ENCODE measurements at places on chromosomes 1 and 21.

- DNase-seq, result no peak
Measured at GRCh38 chr1:23118957-23119792, 49.5 kb downstream of the LUZP1 start.

DNA sequence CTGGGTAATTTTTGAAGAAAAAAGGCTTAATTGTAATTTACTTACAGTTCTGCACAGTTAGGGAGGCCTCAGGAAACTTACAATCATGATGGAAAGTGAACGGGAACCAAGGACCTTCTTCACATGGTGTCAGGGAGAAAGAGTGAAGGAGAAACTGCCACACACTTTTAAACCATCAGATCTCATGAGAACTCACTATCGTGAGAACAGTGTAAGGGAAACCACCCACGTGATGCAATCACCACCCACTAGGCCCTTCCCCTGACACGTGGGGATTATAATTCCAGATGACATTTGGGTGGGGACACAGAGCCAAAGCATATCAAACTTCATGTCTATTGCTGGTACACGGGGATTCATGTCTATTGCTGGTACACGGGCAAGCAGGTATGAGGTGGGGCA lies 5.3 kb upstream of the SFT2D2 start:
- DNase-seq, result no peak

DNA sequence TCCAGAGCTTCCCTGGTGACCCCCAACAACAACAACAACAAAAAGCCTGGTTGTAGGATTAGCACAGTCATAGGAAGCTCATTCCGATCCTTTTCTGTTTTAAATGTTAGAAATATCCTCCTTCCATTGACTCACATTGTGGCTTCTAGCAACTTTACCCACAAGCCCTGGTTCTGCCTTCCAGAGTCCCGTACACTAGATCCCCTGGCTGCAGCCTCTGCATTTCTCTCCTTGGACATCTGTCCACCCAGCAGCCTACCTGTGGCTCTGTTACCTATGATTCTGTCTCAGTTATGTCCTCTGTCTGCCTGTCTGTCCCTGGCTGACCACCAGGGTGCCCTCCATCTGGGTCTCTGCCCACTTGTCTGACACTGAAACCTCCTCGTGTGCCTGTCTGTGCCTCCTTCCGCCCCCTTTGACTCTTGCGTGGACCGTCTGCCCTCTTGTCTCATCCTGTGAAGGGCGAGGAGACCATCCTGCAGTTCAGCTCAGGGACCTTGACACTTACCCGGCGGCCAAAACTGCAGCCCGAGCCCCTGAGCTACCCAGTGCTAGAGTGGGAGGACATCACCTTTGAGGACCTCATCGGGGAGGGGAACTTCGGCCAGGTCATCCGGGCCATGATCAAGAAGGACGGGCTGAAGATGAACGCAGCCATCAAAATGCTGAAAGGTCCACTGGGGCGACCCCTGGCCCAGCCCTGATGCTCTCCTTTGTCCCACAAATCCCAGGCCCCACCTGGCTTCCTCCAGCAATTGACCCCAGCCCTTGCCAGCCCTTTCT lies 16.1 kb downstream of the TIE1 start:
- DNase-seq, result no peak

DNA sequence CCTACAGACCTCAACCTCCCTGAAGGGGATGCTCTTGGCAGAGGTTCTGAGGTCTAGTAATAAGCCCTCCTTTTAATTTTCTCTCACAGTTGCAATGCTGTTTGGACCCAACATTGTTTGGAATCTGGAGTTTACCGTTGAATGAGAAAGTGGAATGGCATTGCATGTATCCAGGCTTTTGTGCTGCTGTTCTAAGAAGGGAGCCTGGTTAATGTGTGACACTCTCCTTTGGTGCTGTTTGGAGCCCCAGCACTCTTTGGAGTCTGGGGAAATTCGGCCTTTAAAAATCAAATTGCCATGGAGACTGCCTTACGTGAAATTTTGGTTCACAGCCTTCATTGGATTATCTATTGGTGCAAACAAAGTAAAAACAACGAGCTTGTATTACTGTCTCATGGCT lies 23.7 kb upstream of the TMEM61 start:
- no peak for DNase-seq

- DNase-seq, result no peak
Measured at GRCh38 chr1:206898915-206899431, 1.7 kb downstream of the IL24 start.

Measured in SJSA1 (cell line).